Hematopoietic multipotent progenitor cell treated with erythropoietin and hydrocortisone succinate and interleukin-3 and kit ligand, for 8 days (in vitro differentiated cells): ENCODE measurements at places on chromosomes 6 and 20.

DNA sequence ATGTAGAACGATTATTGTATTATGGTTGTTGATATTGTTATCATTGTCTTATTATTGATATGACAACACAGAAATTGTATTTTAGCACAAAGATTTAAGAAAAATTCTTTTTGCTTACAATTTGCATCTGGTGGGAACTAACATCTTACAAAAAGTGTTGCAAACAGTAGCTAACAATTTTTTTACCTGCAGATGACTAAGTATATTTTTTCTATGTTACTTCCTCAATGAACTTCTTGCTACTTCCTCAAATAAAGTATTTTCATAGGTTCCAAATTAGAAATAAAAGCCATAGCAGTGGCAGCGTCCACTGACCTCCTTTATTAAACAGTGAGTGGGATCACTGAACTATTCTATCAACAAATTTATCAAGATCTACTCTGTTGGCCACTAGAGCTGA lies 847.0 kb downstream of the PHF3 start:
- no peak for DNase-seq

- no peak for DNase-seq
Observed at GRCh38 chr6:125124049-125124669, 29.4 kb upstream of the TPD52L1 start.

DNA sequence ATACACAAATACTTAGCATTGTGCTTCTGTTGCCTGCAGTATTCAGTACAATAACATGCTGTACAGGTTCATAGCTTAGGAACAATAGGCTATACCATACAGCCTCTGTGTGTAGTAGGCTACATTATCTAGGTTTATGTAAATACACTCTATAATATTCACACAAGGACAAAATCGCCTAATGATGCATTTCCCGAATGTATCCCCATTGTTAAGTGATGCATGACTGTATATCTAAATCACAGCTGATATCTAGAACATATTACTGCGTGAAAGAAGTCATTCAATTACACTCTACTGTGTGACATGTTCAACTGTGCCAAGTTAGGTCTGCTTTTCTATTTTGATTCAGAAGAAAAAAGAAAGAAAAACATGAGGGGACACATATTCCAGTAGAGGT lies 633.5 kb downstream of the RFPL4B start:
- no peak for DNase-seq

GRCh38 chr6:162964488-162965140 lies 236.8 kb downstream of the PACRG start:
- no peak for DNase-seq

- DNase-seq, result no peak
Observed at GRCh38 chr6:39923394-39923793, 10.9 kb downstream of the MOCS1 start.
